Keratinocyte (primary cell): ENCODE measurements at places on chromosomes 7 and 10.

GRCh38 chr7:2497500-2498336, 21.5 kb upstream of the GRIFIN start:
- no peak for DNase-seq
- H3K27me3 ChIP-seq: peaks cover 26% of the 10 kb centered on the region
- no peak overlapping the region for H3K4me3 ChIP-seq
- H3K36me3 ChIP-seq: no peaks in the 10 kb centered on the region
- no peak overlapping the region for H3K27ac ChIP-seq

DNA sequence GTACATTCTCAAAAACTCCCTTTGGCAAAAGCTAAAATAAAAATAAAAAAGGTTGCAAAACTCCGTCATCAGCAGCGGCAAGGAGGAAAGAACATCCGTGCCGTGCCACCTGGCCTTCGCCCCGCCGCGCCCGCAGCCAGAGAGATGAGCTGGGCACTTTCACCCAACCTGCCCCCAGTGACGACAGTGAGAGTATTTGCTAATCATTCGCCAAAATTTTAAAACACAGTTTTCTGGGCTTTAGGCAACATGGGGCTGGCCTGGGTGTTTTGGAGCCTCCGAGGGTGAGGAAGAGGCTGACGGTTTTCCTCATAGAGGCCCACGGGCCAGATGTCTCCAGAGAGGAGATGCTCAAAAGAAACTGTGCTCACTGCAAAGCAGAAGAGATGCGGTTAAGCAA, 128.2 kb downstream of the PRKAG2 start:
- no peak overlapping the region for H3K27ac ChIP-seq
- H3K27me3 ChIP-seq: peaks cover 3% of the 10 kb centered on the region
- H3K36me3 ChIP-seq: no peaks in the 10 kb centered on the region
- peaks cover 5% of the 10 kb centered on the region for H3K4me1 ChIP-seq
- H3K4me3 ChIP-seq: no peak overlapping the region

DNA sequence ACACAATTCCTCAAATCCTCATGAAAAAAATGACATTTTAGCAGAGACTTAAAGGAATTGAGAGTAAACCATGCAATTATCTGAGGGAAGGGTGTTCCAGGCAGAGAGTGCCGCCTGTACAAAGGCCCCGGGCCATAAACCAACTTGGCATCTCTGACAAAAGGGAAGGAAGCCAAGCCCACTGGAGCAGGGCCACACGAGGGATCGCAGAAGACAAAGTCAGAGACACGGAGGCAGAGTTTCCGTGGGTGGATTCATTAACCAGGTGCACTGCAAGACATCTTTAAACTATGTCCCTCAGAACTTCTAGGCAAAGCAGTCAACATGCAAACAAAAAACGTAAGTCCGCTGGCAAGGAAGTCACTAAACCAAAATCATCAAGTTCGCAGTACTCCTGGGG, 92.0 kb downstream of the SFMBT2 start:
- DNase-seq: no peak
- no peaks in the 10 kb centered on the region for H3K36me3 ChIP-seq
- H3K4me3 ChIP-seq: no peak overlapping the region

GRCh38 chr7:77331938-77332695, 84.0 kb downstream of the GSAP start:
- no peak overlapping the region for H3K27ac ChIP-seq
- peaks cover 36% of the 10 kb centered on the region for H3K4me1 ChIP-seq
- H3K27me3 ChIP-seq: no peaks in the 10 kb centered on the region
- H3K36me3 ChIP-seq: no peaks in the 10 kb centered on the region
- no peak overlapping the region for H3K4me3 ChIP-seq
